Esophagus squamous epithelium (tissue), 5 donors: ENCODE measurements at places on chromosomes 6 and 20.

- peak overlapping the region; percentile 81 for H3K27ac ChIP-seq
- no peaks in the 10 kb centered on the region for H3K27me3 ChIP-seq
Measured at GRCh38 chr6:41706876-41707564, 28.4 kb downstream of the TFEB start.

- H3K4me3 ChIP-seq: no peak overlapping the region
- no peak for DNase-seq
- H3K4me1 ChIP-seq: no peaks in the 10 kb centered on the region
- H3K36me3 ChIP-seq: peaks cover 11% of the 10 kb centered on the region
- H3K27ac ChIP-seq: no peak overlapping the region
Measured at GRCh38 chr20:62274332-62274950, 28.4 kb upstream of the ADRM1 start.

DNA sequence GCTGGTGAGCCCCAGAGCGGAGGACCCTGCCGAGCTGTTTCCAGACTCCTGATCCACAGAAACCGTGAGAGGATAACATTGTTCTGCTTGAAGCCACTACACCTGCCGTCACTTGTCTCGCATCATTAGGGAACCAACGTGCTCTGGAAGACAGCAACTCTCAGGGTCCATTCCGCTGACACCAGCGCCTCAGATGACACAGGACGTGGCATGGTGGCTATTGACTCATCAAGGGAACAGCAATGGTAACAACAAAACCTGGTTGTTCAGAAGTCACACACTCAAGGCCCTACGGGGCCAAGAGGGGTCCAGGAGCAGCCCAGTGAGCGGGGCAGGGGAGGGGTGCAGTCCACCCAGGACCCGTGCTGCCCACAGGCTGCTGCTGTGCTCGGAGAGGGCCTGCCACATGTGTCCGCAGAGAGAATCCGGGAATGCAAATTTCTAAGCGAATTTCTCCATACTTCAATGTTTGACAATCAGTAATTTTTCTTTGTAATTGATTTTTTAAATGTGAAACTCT lies 110.4 kb downstream of the TTLL2 start:
- H3K4me1 ChIP-seq: no peaks in the 10 kb centered on the region
- no peaks in the 10 kb centered on the region for H3K36me3 ChIP-seq
- H3K27me3 ChIP-seq: no peaks in the 10 kb centered on the region
- DNase-seq: no peak
- H3K4me3 ChIP-seq: no peak overlapping the region

- H3K36me3 ChIP-seq: no peaks in the 10 kb centered on the region
- peaks cover 7% of the 10 kb centered on the region for H3K4me1 ChIP-seq
- no peaks in the 10 kb centered on the region for H3K27me3 ChIP-seq
- no peak overlapping the region for H3K4me3 ChIP-seq
- no peak overlapping the region for H3K27ac ChIP-seq
- DNase-seq: no peak
Measured at GRCh38 chr6:150093397-150093796, 24.5 kb upstream of the ULBP3 start.

GRCh38 chr6:143197377-143197776 lies 136.7 kb downstream of the AIG1 start:
- H3K27me3 ChIP-seq: no peaks in the 10 kb centered on the region
- no peak overlapping the region for H3K4me3 ChIP-seq
- H3K27ac ChIP-seq: no peak overlapping the region
- no peaks in the 10 kb centered on the region for H3K36me3 ChIP-seq
- DNase-seq: no peak
- no peaks in the 10 kb centered on the region for H3K4me1 ChIP-seq

DNA sequence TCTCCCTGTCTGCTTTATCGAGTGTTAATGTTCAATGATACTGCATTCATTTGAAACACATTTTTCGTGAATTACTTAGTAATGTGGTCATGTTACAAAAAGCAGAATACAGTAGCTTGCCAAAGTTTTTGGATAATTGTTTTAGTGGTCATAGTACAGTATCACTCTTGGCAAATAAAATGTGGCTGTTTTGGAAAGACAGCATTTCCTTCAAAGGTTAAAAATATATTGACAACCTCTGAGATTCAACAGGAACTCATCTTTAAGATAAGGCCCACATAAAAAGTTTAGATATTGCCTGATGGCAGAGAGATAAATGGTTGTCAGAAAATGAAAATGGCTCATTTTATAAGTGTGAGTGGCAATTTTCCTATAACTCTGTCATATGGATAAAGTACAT lies 297.7 kb upstream of the MAN1A1 start:
- no peak for DNase-seq
- no peak overlapping the region for H3K27ac ChIP-seq
- no peak overlapping the region for H3K4me3 ChIP-seq
- H3K4me1 ChIP-seq: no peaks in the 10 kb centered on the region

- no peak overlapping the region for H3K4me3 ChIP-seq
- H3K27ac ChIP-seq: no peak overlapping the region
- no peaks in the 10 kb centered on the region for H3K4me1 ChIP-seq
- no peaks in the 10 kb centered on the region for H3K36me3 ChIP-seq
- DNase-seq: no peak
Measured at GRCh38 chr20:37680420-37680819, 13.4 kb upstream of the CTNNBL1 start.

DNA sequence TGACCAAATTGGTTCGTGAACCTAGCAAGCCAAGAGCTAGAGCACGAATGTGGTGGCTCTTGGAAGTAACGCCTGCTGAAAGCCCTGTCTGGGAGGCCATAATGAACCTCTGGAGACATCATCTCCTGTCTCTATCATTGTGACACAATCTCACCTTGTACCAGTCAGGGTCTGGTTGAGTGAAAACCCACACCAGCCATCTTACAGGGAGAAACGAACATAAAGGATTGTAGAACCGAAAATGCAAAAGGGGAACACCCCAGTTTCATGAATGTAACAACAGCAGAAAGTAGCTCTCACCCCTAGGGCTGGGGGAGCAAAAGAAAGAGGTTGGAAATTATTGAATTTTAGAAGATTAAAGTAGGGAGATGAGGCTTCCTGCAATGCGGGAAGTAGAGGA lies 50.9 kb upstream of the TAB2 start:
- H3K36me3 ChIP-seq: no peaks in the 10 kb centered on the region
- no peaks in the 10 kb centered on the region for H3K4me1 ChIP-seq
- DNase-seq: no peak
